ENCODE measurements at places on chromosomes 7 and 10.

- no peak for DNase-seq
Observed at GRCh38 chr7:108231221-108231620, 101.1 kb upstream of the LAMB4 start.

DNA sequence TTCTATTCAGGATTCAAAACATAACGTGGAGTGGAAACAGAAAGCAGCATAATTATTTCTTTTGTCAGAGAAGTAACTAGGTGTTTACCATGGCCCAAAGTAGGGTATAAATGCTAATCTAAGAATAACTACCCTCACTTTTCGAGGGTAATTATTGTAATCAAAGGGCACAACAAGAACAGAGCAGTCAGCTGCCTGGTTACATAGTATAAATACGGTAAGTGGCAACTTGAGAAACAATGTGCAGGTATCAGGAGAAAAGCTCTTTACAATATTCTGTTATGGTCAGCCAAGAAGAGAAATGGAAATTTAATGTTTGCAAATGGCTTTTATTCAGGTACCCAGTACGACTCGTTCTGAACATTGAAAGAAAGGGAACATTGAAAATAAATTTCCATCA is 242.0 kb upstream of the NPY start:
- no peak for DNase-seq

GRCh38 chr7:28176174-28176573 is 4.4 kb downstream of the JAZF1 start:
- DNase-seq = no peak

DNA sequence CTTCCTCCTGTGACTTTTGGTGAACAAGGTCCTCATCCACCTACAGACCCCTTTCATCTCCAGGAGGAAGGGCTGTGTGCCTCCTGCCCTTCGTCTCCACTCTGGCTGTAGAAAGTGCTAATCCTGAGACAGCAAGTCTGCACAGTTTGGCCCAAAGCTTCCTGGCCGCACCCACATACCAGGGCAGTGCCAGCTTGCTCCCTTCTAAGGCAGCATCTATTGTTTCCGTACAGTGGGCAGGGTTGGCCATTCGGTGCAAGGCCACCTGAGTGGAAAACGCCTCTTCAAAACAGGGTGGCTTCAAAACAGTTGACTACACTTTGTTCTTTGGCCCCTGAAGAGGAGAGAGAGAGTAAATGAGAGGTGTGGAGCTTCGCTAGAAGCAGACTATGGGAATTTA is 134.1 kb upstream of the KLF14 start:
- no peak for DNase-seq

GRCh38 chr10:122363311-122363710 is 11.2 kb upstream of the PLEKHA1 start:
- DNase-seq = no peak

DNA sequence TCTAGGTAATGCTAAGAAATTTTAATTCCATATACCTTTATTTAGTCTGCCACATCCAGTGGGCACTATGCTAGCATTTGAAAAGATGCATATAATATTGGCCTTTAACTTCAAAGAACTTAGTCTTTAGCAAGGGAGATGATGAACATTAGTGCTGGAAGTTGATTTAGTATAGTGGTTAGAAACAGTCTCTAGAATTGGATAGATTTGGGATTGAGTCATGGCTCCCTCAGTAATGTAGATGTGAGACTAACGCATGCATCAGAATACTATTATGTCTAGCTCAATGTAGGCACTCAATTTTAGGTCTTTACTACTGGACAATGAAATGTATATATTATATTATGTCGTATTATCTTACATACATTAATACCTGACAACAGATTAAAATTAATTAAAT is 5.8 kb downstream of the DKK1 start:
- DNase-seq = no peak

- no peak for DNase-seq
Observed at GRCh38 chr7:35828817-35829216, 28.0 kb downstream of the SEPTIN7 start.

DNA sequence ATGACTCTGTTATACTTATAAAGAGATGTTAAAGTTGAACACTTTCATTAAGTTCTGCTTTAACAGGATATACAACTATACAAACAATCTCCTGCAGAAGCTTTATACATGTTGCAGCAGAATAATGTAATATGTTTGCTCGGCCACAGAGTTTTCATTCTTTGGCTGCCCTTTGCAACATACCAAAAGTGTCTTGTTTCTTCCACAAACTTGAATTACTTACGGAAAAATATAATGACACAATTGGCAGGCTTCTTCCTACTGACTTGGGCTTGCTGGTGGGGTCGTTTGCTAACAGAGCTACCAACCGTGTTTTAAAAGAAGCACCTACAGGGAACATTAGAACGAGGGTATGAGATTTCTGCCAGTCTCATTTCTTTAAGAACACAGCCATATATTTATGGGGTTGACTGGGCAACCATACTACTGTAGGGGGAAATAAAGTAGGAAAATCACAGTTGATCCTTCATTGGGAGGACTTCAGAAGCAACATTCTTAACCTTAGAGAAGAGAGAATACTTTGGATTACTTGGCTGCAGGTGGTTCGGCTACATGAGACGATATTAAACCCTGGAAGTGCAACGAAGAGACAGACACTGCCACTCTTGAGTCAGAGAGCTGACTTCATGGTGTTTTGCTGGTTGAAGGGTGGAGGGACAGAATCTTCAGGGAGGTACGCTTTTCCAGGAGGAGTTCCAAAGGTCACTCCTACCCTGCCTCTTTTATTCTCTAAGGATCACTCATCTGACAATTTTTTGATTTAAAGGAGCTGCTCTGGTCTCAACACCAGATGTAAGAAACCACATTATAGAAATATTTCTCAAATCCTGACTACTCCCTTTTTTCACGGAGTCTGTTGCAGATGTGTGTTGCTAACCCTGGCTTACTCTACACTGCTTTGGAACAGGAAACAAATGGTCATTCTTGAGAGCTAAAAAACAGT is 123.9 kb downstream of the SEMA3C start:
- DNase-seq = no peak

DNA sequence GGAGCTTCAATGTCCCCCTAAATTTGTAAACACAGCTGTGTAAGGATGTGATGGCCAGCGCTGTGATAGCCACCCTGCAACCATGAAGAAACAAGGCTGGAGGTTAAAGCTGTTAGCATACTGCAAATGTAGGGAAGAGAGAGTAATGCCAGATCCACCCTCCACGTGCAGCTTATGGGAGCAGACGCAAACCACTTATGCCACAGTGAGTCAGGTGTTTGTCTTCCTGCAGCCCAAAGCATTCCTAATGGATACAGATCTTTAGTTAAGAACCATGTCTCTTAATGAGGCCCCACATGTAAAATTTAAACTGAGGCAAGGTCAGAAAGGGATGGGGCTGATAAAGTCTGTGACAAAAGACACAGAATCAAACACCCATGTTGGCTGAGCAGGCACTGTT is 13.6 kb upstream of the MYL7 start:
- no peak for DNase-seq

- no peak for DNase-seq
Observed at GRCh38 chr7:30038196-30038980, 10.2 kb downstream of the PLEKHA8 start.

DNA sequence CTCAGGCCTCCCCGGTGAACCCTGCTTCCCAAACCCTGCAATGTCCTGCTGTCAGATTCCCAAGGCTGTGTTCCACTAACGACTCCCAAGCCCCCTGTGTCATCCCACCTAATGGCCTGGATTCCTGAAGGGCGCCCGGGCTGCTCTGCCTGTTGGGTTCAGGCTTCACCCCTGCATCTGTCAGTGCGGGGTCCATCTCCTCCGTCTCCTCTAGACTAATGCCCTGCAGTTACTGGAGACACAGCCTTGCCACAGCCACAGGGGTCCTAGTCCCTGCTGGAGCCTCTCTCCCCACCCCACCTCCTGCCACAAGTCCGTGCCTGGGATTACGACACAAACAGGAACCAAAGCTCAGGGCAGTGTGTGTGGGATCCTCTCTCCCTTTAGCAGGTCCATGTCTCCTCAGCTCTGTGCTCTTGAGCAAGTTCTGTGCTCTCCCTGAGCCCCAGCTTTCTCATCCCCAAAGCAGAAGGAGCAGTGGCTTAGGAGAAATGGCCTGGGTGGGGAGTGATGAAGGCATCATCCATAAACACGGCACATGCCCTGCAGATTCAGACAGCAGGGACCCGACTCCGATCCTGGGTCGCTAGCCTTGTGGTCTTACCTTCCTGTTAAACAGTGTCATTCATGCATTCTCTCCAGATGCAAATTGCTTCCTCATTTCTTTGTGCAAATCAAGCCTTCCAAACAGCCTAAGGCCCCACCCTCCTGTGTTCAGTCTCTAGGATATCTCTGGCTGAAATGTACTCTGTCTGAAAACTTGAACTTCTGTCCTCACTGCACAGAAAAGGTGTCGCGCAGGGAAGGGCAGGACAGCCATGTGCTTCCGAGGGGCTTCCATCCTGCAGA is 8.2 kb upstream of the RBP3 start:
- no peak for DNase-seq

GRCh38 chr10:131580076-131580652 is 268.6 kb upstream of the TCERG1L start:
- no peak for DNase-seq

GRCh38 chr10:50416181-50416824 is 165.0 kb upstream of the ASAH2 start:
- no peak for DNase-seq

GRCh38 chr7:151243408-151244195 is 4.9 kb downstream of the SMARCD3 start:
- no peak for DNase-seq

DNA sequence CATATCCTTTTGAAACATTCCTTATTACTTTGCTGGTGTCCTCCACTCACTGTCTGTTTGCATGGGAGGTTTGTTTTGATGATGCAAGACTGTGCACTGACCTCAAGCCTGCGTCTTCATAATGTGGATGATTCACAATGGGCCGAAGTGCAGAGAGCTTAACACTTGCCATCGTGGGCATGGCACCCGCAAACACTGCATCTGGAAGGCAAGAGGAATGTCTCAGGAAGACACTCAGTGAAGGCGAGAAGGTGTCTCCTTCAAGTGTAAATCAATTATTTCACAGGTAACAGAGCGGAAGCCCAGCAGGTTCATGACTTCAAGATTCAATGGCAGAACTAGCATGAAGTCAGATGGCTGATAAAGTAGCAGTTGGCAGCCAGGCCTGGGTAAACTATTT is 98.1 kb downstream of the DPY19L1 start:
- DNase-seq = peak; percentile 25

GRCh38 chr7:121023194-121023593 is 34.7 kb downstream of the CPED1 start:
- DNase-seq = no peak

GRCh38 chr10:70234668-70235447 is 1.6 kb upstream of the PPA1 start:
- no peak for DNase-seq

- no peak for DNase-seq
Observed at GRCh38 chr10:118841881-118842605, 87.3 kb upstream of the CACUL1 start.

DNA sequence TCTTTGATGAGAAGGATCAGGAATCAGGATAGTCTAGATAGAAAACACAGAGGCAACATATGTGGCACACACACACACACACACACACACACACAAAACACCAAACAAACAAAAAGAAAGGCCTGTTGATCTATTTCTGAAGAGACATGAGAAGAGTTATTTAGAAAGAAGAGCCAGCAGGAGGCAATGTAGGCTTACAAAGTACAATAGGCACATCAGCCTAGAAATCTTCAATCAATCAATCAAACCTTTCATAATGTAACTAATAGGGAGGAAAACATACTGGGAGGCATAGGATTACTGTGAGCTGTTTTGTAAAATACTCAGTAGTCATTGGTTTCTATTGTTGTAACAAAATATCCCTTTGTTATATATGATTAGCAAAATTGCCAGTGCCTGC is 47.3 kb upstream of the TES start:
- DNase-seq = no peak

GRCh38 chr7:5690931-5691473 is 90.5 kb downstream of the RNF216 start:
- no peak for DNase-seq

- no peak for DNase-seq
Observed at GRCh38 chr7:39252916-39253315, 275.2 kb downstream of the POU6F2 start.

- DNase-seq = no peak
Observed at GRCh38 chr7:123666492-123666891, 10.8 kb downstream of the LMOD2 start.

DNA sequence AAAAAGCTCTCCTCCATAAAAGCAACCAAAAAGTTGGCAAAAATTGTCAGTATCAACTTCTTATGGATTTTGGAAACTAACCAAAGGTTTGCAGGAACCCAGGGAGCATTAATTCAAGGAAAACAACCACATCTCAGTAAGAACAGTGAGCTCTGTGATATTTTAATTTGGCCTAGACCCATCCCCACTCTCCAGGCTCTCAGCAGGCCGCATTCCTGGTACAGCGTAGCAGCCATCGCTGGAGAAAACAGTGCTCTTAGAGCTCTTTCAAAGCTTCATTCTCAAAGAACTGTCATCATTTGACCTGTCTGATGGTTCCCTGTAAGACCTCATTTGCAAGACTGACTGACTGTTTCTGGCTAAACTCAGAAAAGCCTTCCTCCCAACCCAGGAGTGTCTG is 81.9 kb downstream of the NUDCD3 start:
- no peak for DNase-seq

GRCh38 chr7:130008941-130009847 is 42.0 kb downstream of the ZC3HC1 start:
- peak; percentile 72 for DNase-seq

GRCh38 chr10:112365014-112365432 is 8.9 kb upstream of the ACSL5 start:
- DNase-seq = no peak

Data from kidney epithelial cell (primary cell).